ENCODE measurements at places on chromosomes 16 and 17.

GRCh38 chr16:11835891-11836649 lies 15.3 kb downstream of the RSL1D1 start:
- no peak for DNase-seq

DNA sequence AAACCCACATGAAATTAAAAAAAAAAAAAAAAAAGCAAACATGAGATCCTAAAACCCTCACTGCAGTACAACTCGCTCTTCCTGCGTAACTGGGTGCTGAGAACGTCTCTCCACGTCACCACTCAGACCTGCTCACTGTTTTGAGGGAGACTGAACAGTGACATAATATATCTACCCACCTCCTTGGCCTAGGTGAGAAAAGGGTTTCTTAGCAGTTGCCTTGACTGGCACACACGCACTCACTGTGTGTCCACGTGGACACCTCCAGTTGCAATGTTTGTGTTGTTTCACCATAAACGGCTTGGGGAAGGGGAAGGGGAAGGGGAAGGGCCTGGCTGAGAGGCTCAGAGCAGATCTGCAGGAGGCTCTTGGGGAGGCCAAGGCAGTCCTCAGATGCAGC lies 32.0 kb downstream of the FANCA start:
- no peak for DNase-seq

DNA sequence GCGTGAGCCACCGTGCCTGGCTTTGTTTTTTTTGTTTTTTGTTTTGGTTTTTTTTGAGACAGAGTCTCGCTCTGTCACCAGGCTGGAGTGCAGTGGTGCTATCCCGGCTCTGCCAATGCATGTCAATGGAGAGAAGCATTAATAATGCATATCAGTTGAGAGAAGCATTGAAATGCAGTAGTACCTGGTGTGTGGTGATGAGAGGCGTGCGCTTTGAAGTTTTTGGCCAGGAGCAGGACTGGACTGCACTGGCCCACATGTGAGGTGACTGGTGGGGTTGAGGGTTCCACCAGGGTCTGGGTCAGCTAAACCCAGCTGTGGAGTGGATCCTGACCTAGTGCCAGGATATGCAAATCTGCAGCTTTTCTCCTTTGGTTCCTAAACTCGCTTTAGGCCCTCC lies 5.4 kb downstream of the SP2 start:
- no peak for DNase-seq

GRCh38 chr17:79001190-79002020 lies 8.2 kb downstream of the CANT1 start:
- DNase-seq, result no peak

- no peak for DNase-seq
Measured at GRCh38 chr17:73591296-73592078, 52.8 kb downstream of the SDK2 start.
